Epithelial cell of proximal tubule (primary cell): ENCODE measurements at places on chromosomes 16 and 17. TPM values are rescaled to one million over a fixed set of nuclear protein-coding genes. Genes with fewer than 3 reads are reported as not detected.
A peak's percentile ranks its signal among the peaks of the same experiment; 100 is the strongest.

DNA sequence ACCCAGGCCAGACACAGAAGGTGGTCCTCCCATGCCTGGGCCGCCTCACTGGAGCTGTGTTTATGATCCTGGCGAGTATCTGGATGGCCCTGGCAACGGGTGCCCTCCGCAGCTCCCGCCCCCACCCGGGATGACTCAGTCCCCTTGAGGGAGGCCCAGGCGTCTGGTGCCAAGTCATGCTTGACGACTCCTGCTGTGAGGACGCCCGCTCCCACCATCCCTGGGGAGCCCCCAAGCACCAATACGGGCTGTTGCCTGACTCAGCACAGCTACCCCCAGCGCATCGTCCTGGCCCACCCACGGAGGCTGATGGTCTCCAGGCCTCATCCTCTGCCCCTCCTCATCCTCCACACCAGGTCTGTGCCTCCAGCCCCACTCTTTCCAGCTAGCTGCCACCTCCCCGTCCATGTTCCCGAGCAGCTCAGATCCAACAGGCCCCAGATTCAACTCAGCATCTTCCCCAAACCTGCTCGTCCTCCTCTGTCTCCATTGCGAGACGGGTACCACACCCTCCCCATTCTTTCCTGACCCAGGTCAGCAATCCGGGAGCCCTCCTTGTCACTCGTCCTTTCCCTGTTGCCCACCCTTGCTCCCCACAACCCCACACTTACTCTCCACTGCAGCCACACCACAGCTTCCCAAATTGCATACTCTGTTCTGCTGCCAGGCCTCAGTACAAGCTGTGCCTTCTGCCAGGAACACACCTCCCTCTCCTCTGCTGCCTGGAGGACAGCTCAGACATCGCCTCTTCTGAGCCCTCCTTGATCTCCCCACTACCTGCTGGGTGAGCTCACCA is 2.6 kb downstream of the CAMKK1 start:
- peak; percentile 48 for DNase-seq

GRCh38 chr16:29790949-29791844 is 646 bp downstream of the KIF22 start:
- DNase-seq: no peak

GRCh38 chr17:69451416-69452394 is 37.2 kb downstream of the MAP2K6 start:
- no peak for DNase-seq

DNA sequence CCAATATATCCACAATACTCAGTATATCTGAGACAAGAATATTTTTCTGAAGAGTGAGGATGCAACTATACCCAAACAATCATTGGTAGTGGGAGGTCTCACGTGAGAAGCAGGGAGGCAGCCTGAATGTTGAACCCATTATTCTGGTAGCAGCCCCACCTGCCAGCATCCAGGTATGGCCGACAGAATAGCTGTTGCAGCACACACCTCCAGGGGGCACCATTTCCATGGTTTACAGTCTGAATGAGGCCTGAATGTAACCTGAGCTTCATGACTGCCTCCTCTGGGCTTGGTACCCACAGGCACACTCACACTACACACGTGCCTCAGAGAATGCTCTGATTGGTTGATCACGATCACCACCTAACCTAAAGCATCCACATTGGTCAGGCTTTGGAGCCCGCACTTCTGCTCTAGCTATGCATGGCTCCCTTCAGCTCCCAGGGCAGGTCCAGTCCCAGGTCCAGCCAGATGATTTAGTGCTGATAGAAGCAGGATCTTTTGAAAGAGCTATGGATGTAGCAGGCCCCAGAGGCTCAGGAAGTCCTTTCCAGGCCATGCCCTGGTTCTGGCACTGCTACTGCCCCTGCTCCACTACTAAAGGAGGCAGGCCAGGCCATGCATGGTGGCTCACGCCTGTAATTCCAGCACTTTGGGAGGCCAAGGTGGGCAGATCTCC is 11.0 kb upstream of the CBFB start:
- peak; percentile 80 for DNase-seq

DNA sequence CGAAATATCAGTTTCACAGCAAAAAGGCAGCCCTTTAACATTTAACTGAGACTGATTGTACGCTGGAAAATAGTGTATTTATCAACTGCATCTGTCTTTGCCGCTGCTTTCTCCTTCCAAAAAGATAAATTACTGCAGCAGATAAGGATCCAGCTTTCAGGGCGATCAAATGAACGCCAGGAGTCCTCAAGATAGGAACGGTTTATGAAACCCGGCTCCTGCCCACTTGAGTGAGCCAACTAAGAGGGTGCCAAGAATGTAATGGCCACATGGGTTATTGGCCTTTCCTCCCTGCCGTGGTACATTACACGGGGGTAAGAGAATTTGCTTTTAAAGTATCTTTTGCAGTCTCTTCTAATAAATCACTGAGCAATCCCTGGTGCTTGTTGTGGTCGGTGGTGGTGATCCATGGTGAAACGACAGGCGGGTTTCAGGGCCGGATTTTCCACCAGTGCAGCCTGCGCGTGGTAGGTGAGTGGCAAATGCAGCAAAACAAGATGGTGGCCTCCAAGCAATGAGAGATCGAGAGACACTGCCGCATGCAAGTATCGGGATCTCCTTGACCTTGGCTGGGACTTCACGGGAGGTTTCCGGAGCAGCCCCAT is 67.5 kb upstream of the IRX6 start:
- DNase-seq: no peak

- no peak for DNase-seq
Observed at GRCh38 chr16:24728891-24729242, 584 bp upstream of the TNRC6A start.

GRCh38 chr17:73561111-73561510 is 83.1 kb downstream of the SDK2 start:
- no peak for DNase-seq

DNA sequence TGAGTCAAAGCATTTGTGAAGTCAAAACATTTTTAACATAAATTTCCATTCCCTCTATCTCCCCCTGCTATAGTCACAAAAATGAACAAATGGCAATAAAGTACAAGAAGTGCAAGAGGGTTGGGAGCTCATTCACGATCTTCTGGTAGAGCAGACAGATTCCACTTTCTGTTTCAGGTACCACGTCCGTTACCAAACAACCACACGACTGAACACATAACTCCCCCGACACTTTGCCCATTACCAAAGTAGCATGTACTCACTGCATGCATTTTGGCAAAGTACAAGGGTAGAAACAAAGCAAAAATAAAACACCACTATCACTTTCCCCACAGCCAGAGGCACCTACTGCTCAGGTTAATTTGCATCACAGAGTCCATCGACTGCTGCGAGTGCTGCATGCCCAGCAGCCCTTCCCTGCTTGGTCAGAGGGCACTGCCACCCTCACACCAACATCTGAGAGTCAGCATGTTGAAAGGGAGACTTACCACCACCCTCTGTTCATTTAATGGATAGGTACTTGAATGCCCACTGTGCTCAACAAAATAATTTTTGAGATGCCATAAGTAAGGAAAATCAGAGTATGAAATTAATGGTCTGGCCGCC is 150.3 kb upstream of the AXIN2 start:
- no peak for DNase-seq

The LDHD gene
- 0.12 TPM in 1 of 2 replicates, not detected in the other for total RNA-seq

DNA sequence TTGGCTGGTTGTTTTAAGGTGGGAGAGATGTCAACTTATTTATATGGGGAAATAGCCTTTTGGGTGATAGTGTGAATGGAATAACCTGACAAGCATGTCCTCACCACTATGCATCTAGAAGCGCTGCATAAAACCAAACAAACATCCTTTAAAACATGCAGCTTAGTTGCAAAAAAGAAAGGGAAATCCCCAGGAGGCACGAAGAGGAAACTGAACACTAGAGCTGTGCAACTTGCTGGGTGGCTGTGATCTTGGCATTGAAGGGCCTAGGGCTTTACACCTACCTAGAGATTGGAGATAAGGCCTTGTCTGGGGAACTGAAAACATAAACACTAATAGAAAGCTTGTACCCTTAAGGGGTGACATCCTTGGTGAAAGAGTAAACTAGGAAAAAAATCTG is 7.3 kb downstream of the C16orf54 start:
- no peak for DNase-seq

DNA sequence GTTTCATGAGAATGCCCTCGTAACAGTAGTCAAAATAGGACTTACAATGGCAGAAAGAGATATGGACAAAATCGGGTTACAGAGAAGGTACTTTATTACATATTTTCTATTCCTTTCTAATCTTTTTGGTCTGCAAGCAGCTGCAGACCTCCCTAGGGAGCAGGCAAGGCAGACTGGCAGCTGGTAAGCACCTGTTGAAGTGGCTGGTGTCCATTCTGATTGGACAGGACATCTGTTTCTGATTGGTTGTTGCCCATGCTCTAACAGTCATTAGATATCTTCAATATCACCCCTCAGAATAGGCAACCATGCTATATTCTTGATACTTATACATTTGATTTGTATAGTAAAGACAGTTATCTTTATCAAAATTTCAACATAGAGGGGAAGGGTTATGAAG is 606.3 kb downstream of the KCNJ2 start:
- DNase-seq: no peak
